ENCODE measurements at places on chromosomes 2 and 18.

DNA sequence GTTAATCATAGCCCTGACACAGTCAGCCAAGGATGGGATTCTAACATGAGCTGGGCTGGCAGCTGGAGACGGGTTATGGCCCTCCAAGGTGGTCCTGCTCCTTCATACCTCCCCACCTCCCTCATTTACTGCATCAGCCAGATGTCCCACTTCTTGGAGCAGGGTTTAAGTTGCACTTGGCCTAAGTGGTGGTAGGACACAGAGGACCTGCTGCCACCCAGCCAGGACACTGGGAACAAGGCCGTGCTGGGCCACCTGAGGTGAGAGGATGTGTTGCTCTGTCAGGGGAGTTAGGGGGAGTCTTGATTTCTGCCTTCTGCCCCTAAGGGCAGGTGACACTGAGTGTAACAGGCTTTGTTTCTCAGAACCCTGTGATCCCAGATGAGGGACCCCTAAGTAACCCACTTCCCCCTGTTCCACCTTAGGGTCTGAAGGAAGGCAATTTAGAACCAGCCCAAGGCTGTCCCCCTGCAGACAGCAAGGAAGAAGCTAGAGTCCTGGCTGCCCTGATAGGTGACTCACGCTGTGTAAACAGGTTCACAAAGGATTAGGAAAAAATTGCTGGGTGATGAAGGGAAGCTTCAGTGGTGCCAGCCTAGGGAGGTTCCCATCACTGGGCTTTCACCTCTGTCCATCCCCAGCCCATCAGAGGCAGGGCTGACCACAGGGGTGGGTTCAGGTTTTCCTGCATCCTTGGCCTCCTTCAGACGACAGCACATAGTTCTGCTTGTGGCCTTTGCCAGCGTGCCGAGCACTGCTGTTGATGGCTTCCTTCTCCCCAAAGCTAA is 114.3 kb upstream of the MCFD2 start:
- DNase-seq, result no peak

- DNase-seq, result no peak
Observed at GRCh38 chr2:57444752-57445430, 601.7 kb upstream of the VRK2 start.

DNA sequence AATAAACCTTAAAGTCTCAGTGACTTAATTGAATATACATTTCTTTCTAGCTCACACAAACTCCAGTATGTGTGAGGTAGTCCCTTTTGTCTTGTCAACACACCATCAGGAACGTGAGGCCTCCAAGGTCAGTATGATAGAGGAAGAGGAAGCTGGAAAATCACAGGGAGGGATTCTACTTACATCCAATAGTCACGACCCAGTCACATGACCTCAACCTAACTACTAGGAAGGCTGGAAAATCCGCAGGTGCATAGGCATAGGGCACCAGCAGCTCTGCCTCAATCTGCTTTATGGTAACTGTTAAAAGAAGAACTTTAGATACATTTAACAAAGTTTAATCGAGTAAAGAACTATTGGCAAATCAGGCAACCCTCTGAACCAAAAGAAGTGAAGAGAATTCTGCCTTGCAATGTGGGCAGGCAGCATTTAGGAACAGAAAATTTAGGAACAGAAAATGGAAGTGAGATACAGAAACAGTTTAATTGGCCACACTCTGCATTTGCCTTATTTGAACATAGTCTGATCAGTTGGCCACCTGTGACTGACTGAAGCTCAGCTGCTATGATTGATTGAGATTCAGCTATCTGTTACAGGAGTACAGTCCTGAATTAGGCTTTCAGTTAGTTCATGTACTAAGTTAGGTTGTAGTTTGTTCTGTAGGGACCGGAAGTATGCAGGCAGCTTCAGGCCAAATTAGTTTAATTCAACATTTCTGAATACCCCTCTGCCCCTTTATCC is 165.0 kb upstream of the PARD3B start:
- DNase-seq, result no peak

- DNase-seq, result no peak
Observed at GRCh38 chr2:29063056-29063455, 11.3 kb downstream of the PCARE start.

All from stimulated activated CD8-positive, alpha-beta memory T cell treated with anti-CD3 and anti-CD28 coated beads, Interleukin-2, amount 100 ng/mL, for 48 hours (primary cell).